ENCODE measurements at places on chromosomes 16 and 17.

DNA sequence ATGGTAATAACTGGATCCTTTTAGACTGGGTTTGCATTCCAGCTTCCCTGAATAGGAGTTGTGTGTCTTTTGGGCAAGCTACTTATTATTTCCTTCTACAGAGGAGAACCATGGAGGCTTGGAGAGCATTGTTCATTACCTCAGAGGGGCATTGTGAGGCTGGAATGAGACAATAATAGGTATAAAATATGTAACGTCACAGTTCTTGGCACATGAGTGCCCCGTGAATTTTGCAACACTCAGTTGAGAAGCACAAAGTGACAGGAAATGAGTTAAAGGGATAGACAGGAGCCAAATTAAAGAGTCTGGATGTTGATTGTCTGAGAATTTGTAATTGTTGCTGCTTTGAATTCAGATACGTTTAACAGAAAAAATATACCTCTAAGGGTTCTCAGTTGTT is 92.2 kb downstream of the CDH8 start:
- no peak for DNase-seq

- DNase-seq, result no peak
Observed at GRCh38 chr17:73551759-73552158, 92.5 kb downstream of the SDK2 start.

DNA sequence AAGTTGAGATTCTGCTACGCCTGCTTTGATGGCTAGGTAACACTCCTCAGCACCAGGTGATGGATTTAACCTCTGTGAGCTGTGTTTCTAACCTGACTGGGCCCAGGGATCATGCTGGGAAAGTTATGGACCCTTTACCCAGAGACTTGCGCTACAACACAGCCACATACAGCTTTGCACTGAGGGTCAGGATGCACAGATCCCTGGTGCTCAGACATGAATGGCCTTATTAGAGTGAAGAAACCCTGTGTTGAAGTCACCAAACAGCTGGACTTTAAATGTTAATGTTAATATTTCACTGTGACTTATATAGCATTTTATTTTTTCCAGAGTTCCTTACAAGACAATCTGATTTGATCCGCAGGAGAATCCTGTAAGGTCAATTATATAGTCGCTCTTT is 114.3 kb downstream of the MSI2 start:
- DNase-seq, result no peak

DNA sequence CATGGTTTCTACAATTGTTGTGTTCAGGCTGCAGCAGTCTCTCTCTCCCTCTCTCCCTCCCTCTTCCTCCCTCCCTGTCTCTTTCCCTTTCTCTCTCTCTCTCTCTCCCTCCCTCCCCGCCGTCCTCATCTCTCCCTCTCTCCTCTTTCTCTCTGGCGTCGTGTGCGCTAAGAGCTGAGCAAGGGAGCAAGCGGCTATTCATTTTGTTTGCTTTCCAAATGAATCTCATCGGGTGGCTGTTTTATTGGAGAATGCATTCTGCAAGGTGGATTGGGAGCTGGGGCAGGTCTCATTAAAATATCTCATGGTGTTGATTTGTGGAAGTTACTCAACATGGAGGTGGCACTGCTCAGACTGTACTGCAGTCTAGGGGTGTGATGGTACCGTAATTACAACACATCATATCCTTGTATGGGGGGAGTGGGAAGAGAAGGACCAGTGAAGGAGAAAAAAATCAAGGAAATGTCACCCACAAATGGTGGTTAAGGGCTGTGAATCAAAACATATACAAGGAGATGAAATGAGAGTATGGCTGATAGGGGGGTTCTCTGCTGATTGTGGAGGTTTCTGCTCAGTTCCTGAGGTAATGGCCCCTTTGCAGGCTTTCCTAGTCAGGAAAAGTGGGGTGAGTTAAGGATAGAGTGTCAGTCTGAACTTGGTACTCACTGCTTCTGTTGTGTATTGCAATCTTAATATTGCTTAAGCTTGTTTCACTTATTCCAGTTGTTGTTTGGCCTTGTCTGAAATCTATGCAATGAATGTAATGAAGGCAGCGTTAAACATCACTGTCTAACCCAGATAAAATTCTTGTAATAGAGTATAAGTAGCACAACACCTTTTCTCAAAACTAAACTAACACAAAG is 2.7 kb downstream of the MSL1 start:
- peak; percentile 7 for DNase-seq

DNA sequence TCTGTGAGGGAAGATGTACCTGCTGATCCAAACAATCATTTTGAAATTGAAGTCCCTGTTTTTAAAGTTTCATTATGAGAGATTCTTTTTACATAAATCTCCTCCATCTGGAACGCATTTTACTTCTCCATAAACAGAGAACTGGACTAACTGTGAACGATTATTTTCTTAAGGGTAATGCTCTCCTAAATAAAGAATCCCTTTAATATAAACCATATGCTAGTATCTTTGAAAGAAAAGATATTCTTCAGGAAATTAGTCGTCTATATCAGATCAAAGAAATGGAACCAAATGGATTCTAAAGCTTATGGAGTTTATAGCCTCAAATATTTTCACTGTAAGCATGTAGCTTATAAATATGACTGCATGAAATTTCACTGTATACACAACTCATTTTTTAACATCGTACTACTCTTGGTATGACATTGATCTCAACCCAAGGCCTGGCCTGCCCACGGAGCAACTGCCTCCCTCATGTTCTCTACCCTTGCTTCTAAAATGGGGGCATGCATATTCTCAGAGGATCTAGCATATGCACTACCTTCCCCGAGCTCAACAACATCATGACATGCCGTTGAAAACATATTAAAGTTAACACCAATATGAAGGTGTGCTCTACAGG is 66.4 kb downstream of the MYH10 start:
- no peak for DNase-seq

GRCh38 chr17:68519911-68520310 is 7.7 kb downstream of the PRKAR1A start:
- DNase-seq, result no peak

- DNase-seq, result no peak
Observed at GRCh38 chr16:23927796-23928195, 92.0 kb downstream of the PRKCB start.

GRCh38 chr17:77708049-77708448 is 250.5 kb upstream of the TNRC6C start:
- DNase-seq, result no peak

Measured in NCI-H2029 (cell line).